ENCODE measurements at places on chromosomes 7 and 10.

DNA sequence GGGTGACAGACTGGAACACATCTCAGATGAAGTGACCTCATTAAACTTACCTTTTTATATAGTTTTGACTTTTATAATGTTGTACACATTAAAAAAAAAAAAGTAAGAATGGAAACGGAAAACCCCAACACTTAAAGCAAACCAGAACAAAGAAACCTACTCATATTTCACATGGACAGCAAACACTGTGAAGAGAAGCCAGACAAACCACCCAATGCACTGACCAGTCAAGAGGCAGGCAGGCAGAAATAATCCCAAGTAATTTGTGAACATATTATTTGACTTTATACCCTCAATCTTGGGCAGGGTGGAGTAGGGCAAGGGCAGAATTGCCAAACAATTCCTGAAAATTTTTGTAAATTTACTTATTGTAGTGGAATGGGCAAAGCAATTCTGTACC lies 39.8 kb downstream of the WAPL start:
- DNase-seq, result no peak

GRCh38 chr10:86195521-86196157 lies 171.0 kb downstream of the GRID1 start:
- no peak for DNase-seq

GRCh38 chr10:71726580-71727104 lies 7.1 kb upstream of the C10orf105 start:
- no peak for DNase-seq

DNA sequence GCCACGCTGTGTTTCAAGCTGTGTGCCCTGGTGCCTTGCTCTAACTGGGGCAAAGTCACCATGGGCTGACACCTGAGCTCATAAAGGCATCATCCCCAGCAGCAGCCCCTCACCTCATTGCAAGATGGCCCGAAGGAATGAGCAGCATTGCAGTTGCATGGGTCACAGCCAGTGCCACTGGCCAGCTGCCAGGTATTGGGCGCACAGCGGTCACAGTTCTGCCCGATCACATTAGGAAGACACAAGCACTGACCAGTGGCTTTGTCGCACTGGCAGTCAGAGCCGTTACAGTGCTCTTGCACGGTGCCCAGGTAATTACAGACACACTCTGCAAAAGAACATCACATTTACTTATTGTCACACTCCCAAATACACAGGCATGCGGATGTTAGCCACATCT lies 51.1 kb downstream of the LAMB1 start:
- DNase-seq, result no peak

- DNase-seq, result peak; percentile 79
These were observed 7.8 kb upstream of the TRIM56 start for GRCh38 chr7:101077303-101078086.

DNA sequence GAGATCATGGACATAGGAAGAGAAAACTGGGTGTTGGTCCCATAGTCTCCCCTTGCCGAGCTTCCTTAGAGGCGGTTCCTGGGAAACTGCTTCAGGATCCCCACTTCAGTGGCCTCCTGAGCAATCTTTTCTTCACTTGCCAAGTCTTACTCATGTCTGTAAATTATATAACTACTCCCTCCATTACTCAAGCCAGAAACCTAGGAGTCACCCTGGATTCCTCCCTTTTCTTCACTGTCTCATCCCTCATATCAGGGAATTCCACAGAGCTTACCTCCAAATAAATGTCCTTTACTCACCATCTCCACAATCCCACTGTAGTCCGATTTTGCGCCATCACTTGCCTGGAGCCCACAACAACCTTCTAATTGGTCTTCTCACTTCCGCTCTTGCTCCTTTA lies 29.1 kb upstream of the TRUB1 start:
- DNase-seq, result no peak

- no peak for DNase-seq
These were observed 154.0 kb upstream of the THSD7A start for GRCh38 chr7:11985971-11986370.

DNA sequence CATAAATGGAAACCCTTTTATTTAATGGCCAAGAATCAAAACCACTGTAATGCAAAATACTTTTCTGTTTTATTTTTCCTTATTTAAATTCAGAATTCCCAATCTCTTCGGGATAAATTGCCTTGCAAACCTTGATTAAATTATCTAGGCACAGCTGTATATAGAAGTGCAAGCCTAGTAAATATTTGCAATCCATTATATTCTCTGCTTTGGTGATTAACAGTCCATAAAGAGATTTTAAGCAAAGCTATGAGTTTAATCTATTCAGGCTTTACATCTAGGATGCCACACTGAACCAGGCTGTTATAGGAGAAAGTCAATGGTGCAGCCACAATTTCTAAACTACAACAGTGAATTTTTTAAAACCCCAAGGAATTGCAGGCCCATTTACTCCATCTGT lies 43.6 kb upstream of the THSD7A start:
- DNase-seq, result no peak

GRCh38 chr10:132296666-132297443 lies 10.9 kb downstream of the STK32C start:
- DNase-seq, result no peak

GRCh38 chr7:70527520-70528115 lies 604.3 kb upstream of the GALNT17 start:
- no peak for DNase-seq

DNA sequence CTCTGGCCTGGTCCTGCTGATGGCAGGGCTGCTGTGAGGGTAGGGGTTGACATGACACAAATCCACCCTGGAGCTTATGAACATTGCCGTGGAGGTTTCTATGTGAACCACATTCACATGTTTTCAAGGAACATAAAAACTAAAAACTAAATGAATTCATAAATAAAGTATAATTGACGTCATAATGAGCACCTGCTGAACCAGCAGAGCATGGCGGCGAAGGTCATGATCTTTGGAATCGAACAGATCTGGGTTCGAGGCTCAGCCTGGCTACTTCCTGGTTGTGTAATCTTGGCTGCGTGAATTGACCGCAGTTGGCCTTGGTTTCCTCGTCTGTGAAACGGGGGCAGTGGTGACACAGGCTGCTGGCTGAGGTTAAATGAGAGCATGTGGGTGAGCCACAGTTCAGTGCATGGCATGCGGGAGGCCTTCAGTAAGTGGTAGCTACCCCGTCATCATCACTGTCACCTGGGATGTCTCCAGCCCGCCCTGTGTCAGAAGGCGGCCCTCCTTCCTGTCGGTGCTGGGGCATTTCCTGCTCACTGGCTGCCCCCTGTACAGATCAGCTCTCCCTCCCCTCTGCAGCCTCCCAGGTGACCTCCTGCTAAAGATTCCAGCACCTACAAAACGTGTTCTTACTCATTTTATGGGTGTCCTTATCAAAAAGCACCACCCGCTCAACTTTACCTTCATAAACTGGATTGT lies 190.3 kb upstream of the SHH start:
- no peak for DNase-seq

GRCh38 chr10:129965425-129965808 lies 1.3 kb upstream of the EBF3 start:
- no peak for DNase-seq

DNA sequence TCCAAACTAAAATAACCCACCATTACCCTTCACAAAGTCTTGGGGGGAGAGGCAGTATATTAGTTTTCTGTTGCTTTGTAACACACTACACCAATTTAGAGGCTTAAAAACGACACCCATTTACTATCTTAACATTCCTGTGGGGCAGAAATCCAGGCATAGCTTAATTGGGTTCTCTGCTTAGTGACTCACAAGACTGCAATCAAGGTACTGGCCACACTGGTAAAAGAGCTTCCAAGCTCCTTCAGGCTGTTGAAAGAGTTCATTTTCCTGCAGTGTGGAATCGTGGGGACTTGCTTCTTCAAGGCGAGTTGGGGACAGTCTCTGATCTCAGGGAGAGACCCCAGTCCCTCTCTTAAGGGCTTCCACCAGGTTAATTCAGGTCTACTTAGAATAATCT lies 139.1 kb downstream of the XPNPEP1 start:
- DNase-seq, result no peak

DNA sequence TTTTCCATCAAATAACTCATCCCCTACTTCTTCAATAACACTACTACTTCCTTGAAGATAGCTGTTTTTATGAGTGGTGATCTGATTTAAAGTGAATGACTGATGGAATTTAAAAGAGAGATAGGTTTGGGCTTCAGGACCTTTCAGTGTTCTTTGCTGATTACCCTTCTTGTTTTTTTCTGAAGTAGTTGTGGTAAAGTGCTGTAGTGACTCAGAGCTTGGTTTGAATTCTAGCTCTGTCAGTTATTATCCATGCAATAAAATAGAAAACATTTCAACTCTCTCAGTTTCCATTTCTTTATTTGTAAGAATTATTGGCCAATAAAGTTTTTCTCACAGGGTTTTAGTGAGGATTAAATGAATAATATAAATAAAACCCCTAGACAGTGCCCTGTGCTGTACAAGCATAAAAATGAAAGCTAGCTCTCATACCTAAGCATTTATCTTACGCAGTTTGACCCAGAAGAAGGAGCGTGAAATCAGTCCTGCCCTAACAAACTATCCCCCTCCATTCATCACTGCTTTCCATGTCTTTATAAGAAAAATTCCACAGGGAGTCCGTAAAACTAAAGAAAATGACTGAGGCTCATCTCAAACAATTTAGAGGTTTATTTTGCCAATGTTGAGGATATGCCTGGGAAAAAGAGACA lies 25.1 kb upstream of the AKAP9 start:
- DNase-seq, result no peak

All from stimulated activated CD4-positive, alpha-beta T cell treated with anti-CD3 and anti-CD28 coated beads, TNF-alpha, amount 100 ng/mL, for 48 hours (primary cell).